ENCODE measurements at places on chromosomes 5 and 9.

- no peak for DNase-seq
Observed at GRCh38 chr9:6449645-6450044, 36.6 kb downstream of the UHRF2 start.

DNA sequence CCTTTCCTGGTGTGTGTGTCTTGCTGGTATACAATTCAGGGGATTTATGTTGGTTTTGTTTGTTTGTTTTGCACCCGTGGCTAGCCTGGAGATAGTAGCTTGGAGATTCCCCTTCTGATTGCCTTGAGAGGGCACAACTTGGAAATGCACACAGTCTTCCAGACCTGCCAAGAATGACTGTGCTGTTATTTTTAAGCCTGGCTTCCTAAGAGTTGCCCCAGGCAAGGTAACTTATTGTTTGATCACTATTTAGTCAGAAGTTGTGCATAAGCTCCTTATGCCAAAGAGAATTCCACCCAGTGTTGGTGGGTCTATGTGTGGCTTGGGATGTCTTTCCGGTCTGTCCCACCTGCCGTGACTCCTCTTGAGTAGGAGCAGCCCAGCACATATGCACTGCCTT lies 421.9 kb upstream of the KCNN2 start:
- no peak for DNase-seq

- no peak for DNase-seq
Observed at GRCh38 chr9:135993765-135994500, 32.8 kb upstream of the UBAC1 start.

GRCh38 chr5:132008163-132008473 lies 3.3 kb downstream of the ACSL6 start:
- DNase-seq: no peak

- DNase-seq: no peak
Observed at GRCh38 chr5:151253605-151253950, 593 bp downstream of the GM2A start.

- DNase-seq: no peak
Observed at GRCh38 chr5:131109540-131110255, 55.4 kb downstream of the HINT1 start.

GRCh38 chr9:87290241-87291052 lies 207.2 kb upstream of the DAPK1 start:
- no peak for DNase-seq

DNA sequence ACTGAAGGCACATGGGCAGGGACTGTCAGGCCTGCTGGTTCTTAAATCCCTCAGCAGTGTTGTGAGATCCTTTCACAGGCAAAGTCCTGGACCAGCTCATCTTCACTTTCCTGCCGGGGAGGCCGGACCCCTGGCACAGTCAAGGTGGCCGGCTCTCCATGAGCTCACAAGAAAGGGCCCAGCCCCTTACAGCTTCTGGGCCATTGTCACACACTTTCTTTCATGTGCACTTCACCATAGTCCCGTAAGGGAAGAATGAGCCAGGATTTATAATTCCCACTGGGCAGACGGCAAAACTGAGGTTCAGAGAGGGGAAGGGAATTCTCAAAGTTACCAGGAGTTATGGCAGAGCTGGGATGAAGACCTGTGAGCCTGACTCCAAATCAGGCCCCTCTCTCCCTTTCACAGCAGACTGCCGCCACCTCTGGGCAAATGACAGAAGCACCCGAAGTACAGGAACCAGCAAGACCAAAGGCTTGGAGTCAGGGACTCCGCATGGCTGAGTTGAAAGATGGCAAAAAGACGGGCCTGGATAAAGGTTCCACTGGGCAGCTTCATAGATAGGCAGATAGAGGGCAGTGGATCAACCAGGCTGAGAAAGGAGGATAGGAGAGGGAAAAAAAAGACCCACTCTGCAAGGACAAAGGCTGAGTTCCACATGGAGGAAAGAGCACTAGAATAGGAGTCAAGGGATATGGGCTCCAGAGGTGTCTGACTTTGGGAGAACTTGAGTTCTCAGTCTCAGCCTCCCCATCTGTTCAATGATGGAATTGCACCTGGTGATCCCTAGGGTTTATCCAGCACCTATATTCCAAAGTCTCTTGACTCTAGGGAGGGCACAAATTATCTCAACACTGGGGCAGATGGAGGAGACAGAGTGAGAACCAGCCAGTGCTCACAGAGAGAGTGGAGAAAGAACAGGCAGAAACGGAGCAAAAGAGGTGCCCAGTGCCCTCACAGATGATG lies 128.7 kb downstream of the PAX5 start:
- no peak for DNase-seq

- DNase-seq: no peak
Observed at GRCh38 chr5:59238126-59238902, 655.2 kb downstream of the PDE4D start.

- DNase-seq: no peak
Observed at GRCh38 chr5:172805018-172805683, 28.9 kb upstream of the ERGIC1 start.

- DNase-seq: no peak
Observed at GRCh38 chr5:90037646-90038045, 371.9 kb downstream of the CETN3 start.

DNA sequence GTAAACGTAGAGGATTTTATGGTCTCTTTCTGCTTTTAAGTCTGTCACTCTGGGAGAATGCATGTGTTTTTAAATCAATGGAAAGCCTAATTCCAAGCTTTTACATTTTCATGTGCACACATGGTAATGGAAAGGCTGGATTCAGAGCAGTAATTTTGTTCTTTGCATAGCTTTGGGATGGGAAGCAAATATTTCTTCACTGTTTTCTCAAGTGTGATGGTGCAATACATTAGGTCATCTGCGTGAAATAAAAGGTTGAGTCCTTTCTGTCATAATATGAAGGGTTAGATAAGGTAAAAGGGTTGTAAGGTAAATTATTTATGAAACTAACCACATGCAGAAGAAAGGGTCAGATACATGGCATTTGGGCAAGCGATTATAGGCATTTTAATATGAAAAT lies 88.2 kb upstream of the NR3C1 start:
- no peak for DNase-seq

- DNase-seq: no peak
Observed at GRCh38 chr9:128087262-128087661, 19.2 kb downstream of the SLC25A25 start.

DNA sequence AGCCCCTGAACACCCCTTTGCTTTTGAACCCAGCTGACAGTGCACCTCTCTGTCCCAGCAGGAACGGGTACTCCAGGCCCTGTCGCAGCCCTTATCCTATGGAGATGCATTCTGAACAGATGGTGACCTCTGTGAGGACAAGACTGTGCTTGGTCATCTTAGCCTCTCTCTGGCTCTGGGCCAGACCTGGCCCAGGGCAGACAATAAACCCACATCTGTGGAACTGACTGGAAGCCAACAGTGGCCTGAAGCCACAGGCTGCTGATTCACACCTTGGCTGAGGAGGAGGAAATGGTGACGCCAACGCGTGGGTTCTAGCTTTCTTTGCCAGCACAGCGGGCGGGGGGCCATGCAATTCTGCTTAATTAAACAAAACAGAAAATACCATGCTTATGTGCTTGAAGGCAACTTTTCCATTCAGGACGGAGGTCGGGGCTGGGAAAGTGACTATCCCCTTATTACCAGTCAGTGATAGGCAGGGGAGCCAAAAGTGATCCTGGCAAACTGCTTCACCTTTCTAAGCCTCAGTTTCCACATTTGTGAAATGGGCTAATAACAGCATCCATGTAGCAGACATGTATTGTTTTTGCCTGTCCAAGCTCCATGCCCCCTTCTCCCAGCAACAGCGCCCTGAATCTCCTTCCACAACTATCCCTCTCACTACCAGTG lies 10.8 kb downstream of the SH3PXD2B start:
- no peak for DNase-seq

- DNase-seq: no peak
Observed at GRCh38 chr9:84169240-84169639, 171.3 kb downstream of the SLC28A3 start.

DNA sequence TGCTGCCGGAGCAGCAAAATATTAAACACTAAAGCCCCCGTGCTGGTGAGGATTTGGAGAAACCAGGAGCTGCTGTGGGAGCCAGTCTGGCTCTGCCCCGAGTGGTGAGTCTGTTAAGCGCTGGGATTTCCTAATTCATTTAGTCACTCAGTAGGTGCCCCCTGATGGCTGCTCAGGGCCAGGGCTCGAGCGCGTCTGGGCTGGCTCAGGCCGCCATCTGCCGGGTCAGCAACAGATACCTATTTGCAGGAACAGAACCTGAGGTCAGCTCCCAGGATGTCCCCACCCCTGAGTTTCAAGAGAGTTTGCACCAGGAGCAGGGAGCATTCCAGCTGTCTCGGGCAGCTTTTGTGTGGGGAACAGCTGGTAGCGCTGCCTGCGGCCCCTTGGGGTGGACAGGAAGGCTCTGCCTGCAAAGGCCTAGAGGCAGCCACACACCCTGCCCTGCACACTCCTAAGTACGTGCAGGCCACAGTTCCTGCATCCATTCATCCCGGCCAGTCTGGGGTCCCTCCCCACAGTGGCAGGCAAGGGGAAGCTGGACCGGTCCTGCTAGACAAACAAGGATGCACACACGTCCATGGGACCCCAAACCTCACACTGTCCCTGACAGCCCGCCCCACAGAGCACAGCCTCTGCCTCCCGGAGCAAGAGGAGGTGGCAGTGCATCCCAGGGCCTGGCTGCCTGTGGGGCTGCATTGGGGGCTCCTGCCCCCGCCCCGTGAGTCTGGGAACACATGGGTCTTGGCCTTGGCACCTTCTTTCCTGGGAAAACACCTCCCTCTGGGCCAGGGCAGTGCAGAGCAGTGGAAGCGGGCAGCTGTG lies 83.7 kb downstream of the ADAMTS2 start:
- no peak for DNase-seq

DNA sequence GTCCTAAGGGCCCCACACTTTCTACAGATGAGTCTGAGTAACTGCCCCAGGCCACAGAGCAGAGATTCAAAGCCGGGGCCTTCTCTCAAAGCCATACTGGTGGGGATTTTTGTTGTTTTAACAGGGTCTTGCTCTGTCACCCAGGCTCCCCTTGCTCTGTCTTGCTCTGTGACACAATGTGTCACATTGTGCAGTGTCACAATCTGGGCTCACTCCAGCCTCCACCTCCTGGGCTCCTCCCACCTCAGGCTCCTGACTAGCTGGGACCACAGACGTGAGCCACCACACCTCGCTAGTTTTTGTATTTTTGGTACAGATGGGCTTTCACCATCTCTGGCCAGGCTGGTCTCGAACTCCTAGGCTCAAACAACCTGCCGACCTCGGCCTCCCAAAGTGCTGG lies 8.6 kb downstream of the AGPAT2 start:
- DNase-seq: no peak

DNA sequence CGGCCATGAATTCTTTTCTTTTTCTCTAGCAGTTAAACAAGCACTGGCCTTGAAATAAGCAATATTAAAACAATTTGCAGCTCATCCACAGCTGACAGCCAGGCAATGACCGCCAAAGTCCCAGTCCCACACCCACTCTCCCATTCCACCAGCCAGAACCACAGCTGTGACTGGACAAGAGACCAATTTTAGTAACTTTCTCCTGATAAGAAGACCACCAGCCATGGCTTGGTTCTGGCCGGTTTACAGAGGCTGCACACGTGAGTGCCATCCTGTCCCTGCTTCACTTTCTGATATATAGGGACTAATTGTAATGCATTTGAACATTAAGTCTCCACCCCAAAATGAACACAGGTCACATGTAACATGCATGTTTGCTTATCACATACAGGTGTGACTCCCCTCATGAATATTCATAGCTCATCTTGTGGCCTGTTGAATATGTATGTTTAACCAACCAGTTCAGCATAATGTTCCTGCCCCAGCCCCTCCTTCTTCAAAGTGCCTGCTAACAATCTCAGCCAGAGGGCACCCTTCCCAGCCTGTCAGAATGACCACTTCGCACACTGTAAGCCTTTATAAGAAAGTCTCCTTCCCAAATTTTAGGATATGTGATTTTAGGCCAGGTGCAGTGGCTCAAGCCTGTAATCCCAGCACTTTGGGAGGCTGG lies 23.9 kb upstream of the FANCC start:
- DNase-seq: no peak

DNA sequence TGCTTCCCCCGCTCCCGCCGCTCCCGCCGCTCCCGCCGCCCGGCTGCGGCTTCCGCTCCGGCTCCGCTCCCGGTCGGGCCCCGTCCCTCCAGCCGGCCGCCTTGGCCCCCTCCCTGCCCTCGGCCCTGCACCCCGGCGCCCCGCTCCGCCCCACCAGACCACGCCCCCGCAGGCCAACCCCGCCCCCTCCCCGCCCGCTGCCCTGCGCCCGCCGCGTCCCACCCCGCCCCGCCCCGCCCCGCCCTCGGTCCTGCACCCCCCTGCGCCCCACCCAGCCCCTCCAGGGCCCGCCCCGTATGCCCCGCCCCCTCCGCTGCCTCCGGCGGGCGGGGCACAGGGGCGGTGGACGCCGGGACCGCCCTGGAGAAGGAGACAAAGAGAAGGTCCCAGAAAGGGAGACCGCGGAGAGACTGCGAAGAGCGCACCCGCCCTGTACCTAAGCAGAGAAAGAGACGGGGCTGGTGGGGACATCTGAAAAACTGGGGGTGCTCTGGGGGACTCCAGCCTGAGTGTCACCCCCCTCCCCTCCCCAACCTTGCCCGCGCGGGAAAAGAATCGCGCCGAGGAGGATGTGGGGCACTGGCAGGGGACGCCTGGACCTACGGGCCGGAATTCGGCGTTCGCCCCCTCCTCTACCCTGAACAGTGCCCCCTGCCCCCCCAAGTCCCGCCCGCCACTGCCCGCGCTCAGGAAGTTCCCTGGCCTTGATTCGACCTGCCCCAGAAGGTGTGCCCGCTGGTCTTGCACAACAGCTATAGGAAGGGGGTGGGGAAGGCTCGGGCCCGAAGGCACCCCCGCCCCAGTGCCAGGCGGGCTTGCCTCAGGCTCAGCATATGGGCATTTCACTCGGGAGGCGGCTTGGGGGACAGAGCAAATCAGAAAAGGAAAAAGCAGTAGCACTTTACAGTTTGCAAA lies 42.8 kb upstream of the STXBP1 start:
- DNase-seq: peak; percentile 38

- no peak for DNase-seq
Observed at GRCh38 chr9:122180633-122181032, 20.9 kb downstream of the MORN5 start.

GRCh38 chr5:27353540-27353939 lies 315.2 kb upstream of the CDH9 start:
- no peak for DNase-seq

GRCh38 chr5:72508241-72509170 lies 1.3 kb upstream of the ZNF366 start:
- no peak for DNase-seq

GRCh38 chr9:109181284-109181683 lies 14.2 kb upstream of the FRRS1L start:
- DNase-seq: no peak

DNA sequence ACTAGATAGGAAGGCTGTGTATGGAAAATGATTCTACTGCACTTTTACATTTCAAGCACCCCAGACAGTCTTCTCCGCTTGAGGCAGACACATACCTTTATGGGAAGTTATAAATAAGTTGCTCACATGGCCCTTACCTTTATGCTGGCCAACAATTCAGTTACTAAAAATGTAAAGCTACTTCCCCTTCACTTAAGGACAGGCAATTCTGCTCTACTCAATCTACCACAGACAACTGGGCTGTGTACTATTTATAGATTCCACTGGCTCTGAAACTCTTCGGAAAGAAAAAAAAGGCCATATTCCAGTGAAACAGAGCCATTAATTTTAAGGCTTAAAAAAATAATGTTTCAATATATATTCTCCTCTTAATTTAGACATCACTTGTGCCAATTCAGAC lies 59.4 kb downstream of the ELAVL2 start:
- no peak for DNase-seq

GRCh38 chr9:90464978-90465377 lies 177.6 kb downstream of the DIRAS2 start:
- DNase-seq: no peak

Measured in activated CD8-positive, alpha-beta memory T cell treated with anti-CD3 and anti-CD28 coated beads for 1 hour (primary cell).